Testis (tissue), 5 donors: ENCODE measurements at places on chromosomes 3 and 15. TPM values are rescaled to one million over a fixed set of nuclear protein-coding genes. Genes with fewer than 3 reads are reported as not detected.

Gene ISLR2
- total RNA-seq, result 17.7 TPM

Gene OIP5
- total RNA-seq, result 22.1 TPM

Gene ATXN7
- total RNA-seq, result 46.0 TPM

GRCh38 chr3:161284989-161285388 lies 63.9 kb downstream of the NMD3 start:
- no peak for DNase-seq
- H3K27ac ChIP-seq, result no peak overlapping the region
- no peaks in the 10 kb centered on the region for H3K36me3 ChIP-seq
- H3K4me1 ChIP-seq, result no peaks in the 10 kb centered on the region

GRCh38 chr3:30527720-30528119 lies 78.7 kb upstream of the TGFBR2 start:
- no peak overlapping the region for H3K4me3 ChIP-seq
- no peak for DNase-seq
- peaks cover 10% of the 10 kb centered on the region for H3K4me1 ChIP-seq
- no peaks in the 10 kb centered on the region for H3K36me3 ChIP-seq

DNA sequence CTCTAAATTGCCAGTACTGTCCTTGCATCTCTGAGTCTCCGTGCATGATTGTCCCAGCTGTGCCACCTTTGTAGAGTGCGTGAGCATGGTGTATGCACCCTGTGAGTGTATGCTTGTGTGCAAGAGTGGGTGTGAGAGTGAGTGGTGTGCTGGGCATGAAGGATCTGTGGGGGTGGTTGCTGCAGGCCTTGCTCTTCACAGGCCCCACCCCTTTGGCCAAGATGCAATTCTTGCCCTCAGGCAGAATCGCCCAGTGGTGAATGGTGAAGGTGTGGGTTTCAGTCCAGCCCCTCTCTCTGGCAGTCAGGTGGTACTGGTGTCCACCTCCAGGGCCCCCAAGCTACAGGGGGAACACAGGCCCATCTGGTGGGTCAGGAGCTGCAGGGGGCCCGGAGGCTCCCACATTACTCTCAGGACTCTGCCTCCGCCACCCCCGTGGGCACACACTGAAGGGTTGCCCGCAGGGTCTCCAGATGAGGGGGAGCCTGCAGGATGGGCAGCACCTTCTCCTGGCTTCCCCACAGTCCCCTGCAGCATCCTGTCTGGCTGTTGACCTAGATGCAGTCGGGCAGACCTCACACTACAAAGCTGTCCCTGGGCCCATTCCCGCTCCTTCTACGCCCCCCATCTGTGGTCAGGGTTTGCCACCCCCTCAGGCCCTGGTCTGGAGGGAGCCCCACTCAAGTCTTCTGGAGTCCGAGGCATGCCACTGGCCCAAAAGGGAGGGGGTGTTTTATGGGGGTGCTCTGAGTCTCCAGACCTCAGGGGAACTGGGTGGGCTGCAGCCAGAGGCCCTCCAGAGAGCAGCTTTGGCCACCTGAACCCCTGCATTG lies 8.3 kb upstream of the ROPN1B start:
- no peaks in the 10 kb centered on the region for H3K36me3 ChIP-seq
- DNase-seq, result no peak
- H3K27me3 ChIP-seq, result no peaks in the 10 kb centered on the region
- no peak overlapping the region for H3K27ac ChIP-seq

DNA sequence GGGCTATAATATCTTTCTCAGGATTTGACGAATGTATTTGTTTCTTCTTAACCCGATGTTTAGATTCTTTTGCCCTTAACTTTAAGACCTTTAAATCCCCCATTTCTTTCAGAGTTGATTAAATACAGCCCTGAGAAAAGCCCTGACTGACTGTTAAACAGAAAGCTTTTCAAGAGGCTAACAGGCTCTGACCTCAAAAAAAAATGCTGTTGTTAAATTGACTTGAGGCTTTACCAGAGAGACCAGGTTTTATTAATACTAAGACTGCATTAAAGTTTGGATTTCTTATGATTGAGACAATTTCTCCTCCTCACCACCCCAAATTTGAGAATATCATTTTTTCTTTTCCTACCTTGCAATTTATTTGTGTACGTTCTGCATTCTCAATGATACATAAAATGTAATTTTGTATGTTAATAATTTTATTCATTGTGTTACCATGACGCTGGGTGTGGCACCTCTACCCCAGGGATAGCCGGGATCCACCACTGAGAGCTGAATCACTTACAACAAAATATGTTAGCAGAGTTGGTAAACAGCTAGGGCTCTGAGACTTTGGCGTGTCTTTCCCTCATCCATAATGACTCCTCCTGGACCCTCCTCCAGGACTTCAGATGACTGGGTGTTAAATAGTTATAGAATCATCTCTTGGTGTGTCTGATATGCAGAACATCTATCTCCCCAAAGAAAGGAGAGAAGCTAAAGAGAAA lies 753.5 kb downstream of the NAALADL2 start:
- no peak for DNase-seq
- H3K27ac ChIP-seq, result no peak overlapping the region
- H3K4me1 ChIP-seq, result no peaks in the 10 kb centered on the region
- no peak overlapping the region for H3K4me3 ChIP-seq
- H3K27me3 ChIP-seq, result no peaks in the 10 kb centered on the region

GRCh38 chr3:114308830-114309229 lies 15.0 kb downstream of the TIGIT start:
- no peak overlapping the region for H3K4me3 ChIP-seq
- no peak overlapping the region for H3K27ac ChIP-seq
- H3K4me1 ChIP-seq, result no peaks in the 10 kb centered on the region
- no peak for DNase-seq

Gene ARPP21
- total RNA-seq, result 0.47 TPM

Gene PAQR9
- total RNA-seq, result 16.8 TPM

Gene CFAP20DC
- total RNA-seq, result 42.0 TPM

DNA sequence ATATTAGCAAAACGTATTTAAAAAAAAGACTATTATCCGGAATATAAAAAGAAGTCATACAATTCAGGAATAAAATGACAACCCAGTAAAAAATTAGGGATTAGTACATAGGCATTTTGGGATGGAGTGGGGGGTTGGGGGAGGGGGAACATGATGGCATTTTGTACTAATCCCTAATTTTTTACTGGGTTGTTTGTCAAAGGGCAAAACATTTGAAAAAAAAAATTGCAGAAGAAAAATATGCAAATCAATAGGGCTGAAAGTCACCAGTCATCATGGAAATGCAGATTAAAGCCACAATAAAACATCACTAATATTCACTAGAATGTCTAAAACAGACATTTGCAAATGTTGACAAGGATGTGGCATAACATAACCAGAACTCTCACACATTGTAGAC lies 82.5 kb downstream of the RPL22L1 start:
- no peak overlapping the region for H3K4me3 ChIP-seq
- no peak overlapping the region for H3K27ac ChIP-seq
- H3K36me3 ChIP-seq, result no peaks in the 10 kb centered on the region
- no peak for DNase-seq
- no peaks in the 10 kb centered on the region for H3K4me1 ChIP-seq

DNA sequence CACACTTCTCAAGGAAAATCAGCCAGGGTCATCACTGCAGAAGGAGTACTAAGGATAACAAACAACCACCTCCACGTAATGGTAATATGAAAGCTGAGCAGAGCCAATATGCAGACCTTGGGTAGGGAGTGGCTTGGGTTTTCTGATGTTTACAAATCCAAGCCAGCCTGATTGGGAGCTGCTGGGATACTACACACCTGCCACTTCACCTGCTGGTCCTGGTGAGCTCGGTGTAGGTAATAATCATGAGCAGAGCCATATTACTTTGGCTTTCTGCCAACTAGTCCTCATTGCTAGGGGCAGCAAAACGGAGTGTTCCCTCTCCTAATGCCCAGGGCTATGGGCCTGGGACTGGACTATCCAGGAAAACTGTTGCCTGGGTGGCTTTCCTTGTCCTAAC lies 433.5 kb upstream of the PPP2R3A start:
- no peak overlapping the region for H3K27ac ChIP-seq
- no peak for DNase-seq
- H3K4me3 ChIP-seq, result no peak overlapping the region
- no peaks in the 10 kb centered on the region for H3K27me3 ChIP-seq
- no peaks in the 10 kb centered on the region for H3K36me3 ChIP-seq

Gene IL5RA
- total RNA-seq, result 0.87 TPM

GRCh38 chr3:148331081-148331846 lies 366.4 kb upstream of the AGTR1 start:
- no peak overlapping the region for H3K4me3 ChIP-seq
- H3K27me3 ChIP-seq, result no peaks in the 10 kb centered on the region

Gene MAGI1
- total RNA-seq, result 55.4 TPM

GRCh38 chr3:25653322-25653721 lies 11.4 kb downstream of the TOP2B start:
- H3K27me3 ChIP-seq, result no peaks in the 10 kb centered on the region
- DNase-seq, result no peak
- H3K27ac ChIP-seq, result no peak overlapping the region
- no peaks in the 10 kb centered on the region for H3K4me1 ChIP-seq
- no peak overlapping the region for H3K4me3 ChIP-seq

- DNase-seq, result no peak
- H3K27ac ChIP-seq, result no peak overlapping the region
- no peaks in the 10 kb centered on the region for H3K4me1 ChIP-seq
- no peak overlapping the region for H3K4me3 ChIP-seq
- no peaks in the 10 kb centered on the region for H3K27me3 ChIP-seq
These were observed 155.1 kb upstream of the SATB1 start for GRCh38 chr3:18580268-18580667.

DNA sequence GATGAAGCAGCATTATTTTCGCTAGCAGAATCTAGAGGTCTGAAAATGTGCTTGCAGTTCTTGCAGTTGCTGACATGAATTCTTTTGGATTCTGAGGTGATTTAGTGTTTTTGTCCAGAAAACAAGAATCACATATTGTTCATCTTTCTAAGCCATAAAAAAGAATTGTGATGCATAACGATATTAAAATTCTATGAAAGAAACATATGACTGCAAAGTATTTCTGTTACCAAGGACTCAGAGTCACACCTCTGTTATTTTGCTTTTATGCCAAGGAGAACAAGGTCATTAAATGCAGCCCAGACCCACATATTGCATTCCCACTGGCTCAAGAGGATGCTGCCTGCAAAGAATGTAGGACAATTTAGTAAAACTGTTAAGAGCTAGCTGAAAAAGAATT lies 299.8 kb upstream of the GPR149 start:
- no peaks in the 10 kb centered on the region for H3K36me3 ChIP-seq
- no peaks in the 10 kb centered on the region for H3K27me3 ChIP-seq
- H3K27ac ChIP-seq, result no peak overlapping the region
- H3K4me3 ChIP-seq, result no peak overlapping the region
- H3K4me1 ChIP-seq, result no peaks in the 10 kb centered on the region

Gene SLC2A2
- total RNA-seq, result not detected

GRCh38 chr15:72939514-72940228 lies 112.6 kb upstream of the NEO1 start:
- H3K27me3 ChIP-seq, result no peaks in the 10 kb centered on the region
- H3K4me3 ChIP-seq, result no peak overlapping the region
- no peak overlapping the region for H3K27ac ChIP-seq
- DNase-seq, result no peak
- H3K36me3 ChIP-seq, result no peaks in the 10 kb centered on the region

DNA sequence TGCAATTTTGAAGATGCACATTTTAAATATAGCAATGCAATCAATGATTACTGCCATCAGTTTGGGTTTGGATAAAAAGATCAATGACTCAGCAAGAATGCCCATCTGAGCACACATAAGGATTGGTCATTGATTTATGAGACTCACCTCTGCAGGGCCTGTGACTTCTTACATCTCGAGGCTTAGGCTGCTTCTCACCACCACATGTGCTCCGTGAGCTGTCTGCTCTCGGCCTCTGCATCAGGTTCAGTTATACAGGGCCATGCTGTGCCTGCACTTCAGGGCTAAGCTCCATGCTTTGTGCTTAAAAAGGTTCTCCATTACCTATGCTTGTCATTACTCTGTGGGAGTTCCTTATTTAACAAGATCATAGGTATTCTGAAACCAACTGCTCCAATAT lies 887.5 kb downstream of the DIPK2A start:
- no peaks in the 10 kb centered on the region for H3K36me3 ChIP-seq
- H3K4me1 ChIP-seq, result no peaks in the 10 kb centered on the region
- H3K27ac ChIP-seq, result no peak overlapping the region
- H3K27me3 ChIP-seq, result no peaks in the 10 kb centered on the region

GRCh38 chr3:28781053-28781452 lies 432.4 kb upstream of the AZI2 start:
- DNase-seq, result no peak
- no peak overlapping the region for H3K4me3 ChIP-seq
- no peaks in the 10 kb centered on the region for H3K4me1 ChIP-seq
- no peaks in the 10 kb centered on the region for H3K27me3 ChIP-seq

DNA sequence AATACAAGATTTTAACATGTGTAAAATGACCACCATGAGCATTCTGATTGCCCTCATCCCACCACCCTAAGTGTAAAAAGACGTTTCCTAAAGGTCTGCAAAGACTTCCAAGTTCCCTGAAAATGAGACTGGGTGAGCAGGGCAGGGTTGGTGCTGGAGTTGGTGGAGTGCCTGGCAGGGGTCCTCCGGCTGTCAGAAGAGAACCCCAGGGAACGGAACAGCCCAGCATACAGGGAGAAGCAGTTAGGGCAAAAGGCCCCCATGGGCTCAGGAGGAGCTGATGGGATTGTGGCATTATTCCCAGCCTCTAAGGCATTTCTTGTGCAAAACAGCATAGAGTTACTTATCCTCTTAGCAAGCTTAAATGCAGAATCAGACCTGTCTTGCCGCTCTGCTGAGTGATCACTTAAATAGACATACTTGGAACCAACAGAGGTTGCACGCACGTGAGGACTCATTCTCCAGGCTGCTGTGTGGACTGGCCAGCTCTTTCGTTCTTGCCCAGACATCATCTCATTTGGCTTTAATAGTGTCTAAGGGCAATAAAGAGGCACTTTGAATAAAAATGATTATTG lies 36.0 kb downstream of the XYLB start:
- no peak overlapping the region for H3K27ac ChIP-seq
- no peaks in the 10 kb centered on the region for H3K27me3 ChIP-seq
- no peak overlapping the region for H3K4me3 ChIP-seq
- no peak for DNase-seq
- no peaks in the 10 kb centered on the region for H3K36me3 ChIP-seq
- no peaks in the 10 kb centered on the region for H3K4me1 ChIP-seq

DNA sequence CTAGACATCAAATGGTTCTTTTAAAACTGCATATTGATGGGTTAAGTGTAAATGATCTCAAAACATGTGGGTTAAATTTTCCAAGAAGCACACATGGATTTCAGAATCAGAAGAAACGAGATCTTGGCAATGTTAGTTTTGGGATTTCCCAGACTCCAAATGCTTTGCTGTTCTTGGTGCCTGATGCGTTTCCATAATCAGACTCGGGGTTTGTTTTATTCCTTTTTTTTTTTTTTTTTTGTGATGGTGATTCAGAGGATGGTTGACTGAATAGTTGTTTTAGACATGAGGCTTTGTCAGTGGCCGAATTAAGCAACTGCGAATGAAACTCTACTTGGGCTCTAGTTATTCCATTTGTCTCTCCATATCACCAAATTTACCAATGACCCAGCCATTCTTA lies 52.2 kb upstream of the FAM98B start:
- peaks cover 10% of the 10 kb centered on the region for H3K4me1 ChIP-seq
- H3K27ac ChIP-seq, result no peak overlapping the region
- no peaks in the 10 kb centered on the region for H3K27me3 ChIP-seq
- DNase-seq, result no peak

- no peaks in the 10 kb centered on the region for H3K27me3 ChIP-seq
- no peaks in the 10 kb centered on the region for H3K36me3 ChIP-seq
- no peak for DNase-seq
- no peak overlapping the region for H3K27ac ChIP-seq
- H3K4me1 ChIP-seq, result no peaks in the 10 kb centered on the region
These were observed 200.2 kb upstream of the GOLGA6L4 start for GRCh38 chr15:84035399-84035766.

GRCh38 chr3:31244929-31245817 lies 287.6 kb upstream of the STT3B start:
- H3K27me3 ChIP-seq, result no peaks in the 10 kb centered on the region
- H3K36me3 ChIP-seq, result no peaks in the 10 kb centered on the region
- H3K27ac ChIP-seq, result no peak overlapping the region

Gene LRRC28
- total RNA-seq, result 100.0 TPM

Gene ASB14
- total RNA-seq, result 0.06 TPM

Gene GOLGA8T
- total RNA-seq, result 4.1 TPM
